ENCODE measurements at places on chromosomes 3 and 15.

DNA sequence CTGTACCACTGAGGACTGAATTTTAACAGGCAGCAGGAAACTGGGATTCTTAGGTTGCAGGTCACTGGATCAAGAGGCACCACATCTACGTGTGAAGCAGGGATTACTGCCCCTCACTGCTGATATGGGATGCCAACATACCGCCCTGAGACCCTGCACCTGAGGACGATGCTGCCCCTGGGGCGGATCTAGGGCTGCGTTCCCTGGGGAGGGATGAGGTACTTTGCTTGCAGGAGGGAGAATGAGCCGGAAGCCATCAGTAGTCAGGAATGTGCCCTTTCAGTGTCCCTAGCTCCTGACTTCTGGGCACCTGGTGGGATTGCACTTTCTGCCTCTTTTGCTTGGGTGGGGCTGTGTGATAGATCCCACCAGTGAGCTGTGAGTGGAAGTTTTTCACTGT is 122.8 kb downstream of the RPLP1 start:
- no peak for DNase-seq

- DNase-seq: no peak
Observed at GRCh38 chr3:29214009-29214658, 66.7 kb upstream of the RBMS3 start.

GRCh38 chr15:35547775-35548364 is 1.9 kb upstream of the DPH6 start:
- DNase-seq: no peak

- DNase-seq: no peak
Observed at GRCh38 chr3:42569593-42570142, 12.1 kb downstream of the SEC22C start.

- DNase-seq: no peak
Observed at GRCh38 chr15:83092309-83092976, 15.0 kb upstream of the TM6SF1 start.

DNA sequence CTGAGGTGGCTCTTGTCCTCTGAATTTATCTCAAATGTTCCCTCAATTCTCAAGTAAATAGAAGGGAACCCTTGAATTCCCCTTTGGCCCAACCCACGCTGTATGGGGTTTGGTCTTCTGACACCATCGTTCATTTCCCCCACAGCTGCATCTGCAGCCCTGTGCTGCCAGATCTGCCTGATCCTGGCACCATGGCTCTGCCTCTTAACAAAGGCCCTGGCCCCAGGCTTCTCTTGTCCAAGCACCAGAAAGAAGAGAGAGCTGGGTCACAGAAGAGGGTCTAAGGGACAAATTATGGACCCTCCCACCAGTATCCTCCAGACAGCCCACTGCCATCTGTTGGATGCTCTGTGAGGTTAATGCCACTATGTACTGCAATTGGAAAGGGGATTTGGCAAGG is 1.8 kb downstream of the MAP1A start:
- DNase-seq: no peak

DNA sequence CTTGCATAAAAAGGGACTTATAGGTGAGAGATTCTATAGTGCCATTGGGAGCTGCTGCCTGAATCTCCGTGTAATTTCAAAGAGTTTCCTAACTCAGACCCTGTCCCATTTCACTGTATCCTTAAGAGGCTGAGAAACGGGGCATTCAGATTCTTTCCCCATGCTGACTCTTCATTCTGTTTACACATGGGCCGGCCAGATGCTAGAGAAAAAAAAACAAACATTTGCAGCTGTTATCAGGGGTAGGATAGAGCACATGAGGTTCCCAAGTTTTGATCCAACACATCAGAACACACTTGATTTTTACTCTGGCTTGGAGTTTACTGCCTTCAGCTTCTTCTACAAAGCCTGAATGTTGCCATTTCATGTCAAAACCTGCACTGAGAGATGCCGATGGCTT is 215.9 kb upstream of the TPRG1 start:
- DNase-seq: no peak

- DNase-seq: peak; percentile 70
Observed at GRCh38 chr15:89129123-89129815, 41.0 kb downstream of the ABHD2 start.

DNA sequence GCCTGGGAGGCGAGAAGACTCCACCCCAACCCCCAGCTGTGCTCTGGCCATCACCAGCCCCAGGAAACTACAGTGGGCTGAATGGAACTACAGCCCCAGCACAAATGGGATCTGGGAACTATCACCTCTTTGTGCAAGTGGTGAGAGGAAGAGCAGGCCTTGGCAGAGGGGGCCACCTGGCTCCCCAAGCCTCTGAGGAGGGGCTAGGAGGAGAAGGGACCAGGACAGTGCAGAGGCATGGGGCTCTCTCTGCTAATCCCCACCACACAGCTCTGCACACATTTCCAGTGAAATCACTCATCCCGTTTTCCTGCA is 31.6 kb downstream of the KY start:
- no peak for DNase-seq

GRCh38 chr3:23253214-23253613 is 50.1 kb downstream of the UBE2E2 start:
- no peak for DNase-seq

DNA sequence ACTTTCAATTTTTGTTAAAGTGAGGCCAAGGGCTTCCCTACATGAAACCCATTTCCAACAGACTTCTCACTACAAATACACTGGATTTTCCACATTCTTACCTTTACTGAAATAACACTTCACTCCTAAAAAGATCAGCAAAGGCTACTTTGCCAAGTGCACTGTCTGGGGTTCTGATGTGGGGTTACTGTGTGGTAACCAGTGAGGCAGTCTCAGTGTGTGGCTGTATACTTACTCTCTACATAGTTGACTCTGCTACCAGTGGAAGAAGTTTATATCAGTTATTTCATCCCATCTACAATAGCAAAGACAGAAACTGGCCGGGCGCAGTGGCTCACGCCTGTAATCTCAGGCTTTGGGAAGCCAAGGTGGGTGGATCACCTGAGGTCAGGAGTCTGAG is 5.6 kb downstream of the WDR82 start:
- DNase-seq: no peak

- DNase-seq: no peak
Observed at GRCh38 chr3:14569474-14570000, 29.4 kb upstream of the GRIP2 start.

DNA sequence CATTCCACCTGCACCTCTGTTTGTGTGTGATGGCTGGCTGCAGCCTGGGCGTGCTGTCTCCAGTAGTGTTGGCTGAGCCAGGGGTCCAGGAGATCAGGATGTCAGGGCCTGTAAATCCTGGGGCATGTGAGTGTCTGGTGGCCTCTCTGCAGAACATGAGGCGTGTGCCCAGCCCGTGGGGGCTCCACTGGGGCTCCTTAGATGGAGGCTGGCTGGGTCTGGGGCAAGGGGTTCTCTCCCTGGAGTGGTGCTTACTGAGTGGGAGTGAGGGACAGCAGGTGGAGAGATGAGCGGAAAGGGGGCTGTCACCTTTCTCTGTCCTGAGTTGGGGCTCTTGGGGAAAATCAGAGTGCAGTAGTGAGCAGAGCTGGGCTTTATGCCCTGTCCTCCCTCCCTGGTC is 152.2 kb downstream of the CHDH start:
- no peak for DNase-seq

GRCh38 chr3:122362026-122362425 is 21.0 kb downstream of the MIX23 start:
- DNase-seq: no peak

DNA sequence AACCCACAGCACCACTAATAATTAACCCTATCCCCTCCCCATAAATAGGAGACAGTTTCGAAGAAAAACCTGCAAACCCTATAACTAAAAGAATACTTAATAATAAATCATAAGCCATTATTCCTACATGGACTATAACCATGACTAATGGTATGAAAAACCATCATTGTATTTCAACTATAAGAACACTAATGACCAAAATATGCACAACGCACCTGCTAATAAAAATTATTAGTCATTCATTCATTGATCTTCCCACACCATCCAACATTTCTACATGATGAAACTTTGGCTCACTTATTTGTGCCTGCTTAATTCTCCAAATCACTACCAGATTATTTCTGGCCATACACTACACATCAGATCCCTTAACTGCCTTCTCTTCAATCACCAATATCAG is 16.6 kb downstream of the AQP9 start:
- DNase-seq: no peak

DNA sequence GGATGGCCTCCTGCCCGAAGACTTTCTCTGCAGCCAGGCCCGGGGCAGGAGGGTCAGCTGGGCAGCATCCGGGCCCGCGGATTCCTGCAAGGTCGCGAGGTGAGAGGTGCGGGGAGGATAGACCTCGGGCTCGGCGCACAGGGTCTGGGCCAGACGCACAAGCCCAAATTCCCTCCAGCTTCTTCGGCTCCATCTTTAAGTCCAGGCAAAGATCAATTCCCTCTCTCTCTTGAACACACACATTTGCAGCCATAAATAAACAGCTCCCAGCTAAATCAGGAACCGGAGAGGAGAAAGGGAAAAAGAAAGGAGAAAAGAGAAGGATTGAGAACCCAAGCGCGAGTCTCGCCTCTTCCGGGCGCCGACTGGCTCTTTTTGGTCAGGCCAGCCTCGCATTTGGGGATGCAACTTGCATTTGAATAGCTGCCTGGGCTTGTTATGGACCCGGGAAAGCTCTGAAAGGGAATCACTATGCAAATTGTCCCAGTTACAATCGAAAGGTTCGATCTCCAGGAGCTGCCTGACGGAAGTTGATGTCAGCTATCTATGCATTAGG is 14.5 kb upstream of the ONECUT1 start:
- no peak for DNase-seq

- DNase-seq: no peak
Observed at GRCh38 chr15:75928680-75929608, 25.3 kb downstream of the FBXO22 start.

- no peak for DNase-seq
Observed at GRCh38 chr3:62479326-62479725, 106.0 kb upstream of the FEZF2 start.

DNA sequence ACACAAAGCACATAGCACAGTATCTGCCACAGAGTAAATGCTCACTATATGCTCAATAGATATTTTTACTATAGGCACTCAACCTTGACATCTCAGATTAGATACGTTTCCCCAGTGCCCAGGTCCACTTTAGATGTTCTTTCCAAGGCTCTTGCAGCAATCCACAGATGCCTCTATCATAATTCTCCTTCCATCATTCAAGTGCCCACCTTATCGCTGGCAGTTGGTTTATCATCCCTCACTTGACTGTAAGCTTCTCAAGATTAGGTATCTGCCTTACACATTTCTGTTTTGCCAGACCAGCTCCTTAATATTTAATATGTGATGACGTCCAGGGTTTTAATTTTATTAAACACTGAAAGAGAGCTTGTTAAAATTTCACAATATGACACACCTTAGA is 8.6 kb downstream of the NCEH1 start:
- DNase-seq: no peak

- DNase-seq: no peak
Observed at GRCh38 chr3:37086918-37087317, 87.5 kb downstream of the LRRFIP2 start.

GRCh38 chr3:122635789-122636188 is 44.9 kb upstream of the PARP14 start:
- no peak for DNase-seq

GRCh38 chr3:64824394-64824909 is 136.7 kb upstream of the ADAMTS9 start:
- DNase-seq: no peak

GRCh38 chr3:70726096-70726938 is 413.9 kb upstream of the MDFIC2 start:
- no peak for DNase-seq

- DNase-seq: no peak
Observed at GRCh38 chr15:63181648-63182047, 7.8 kb upstream of the RAB8B start.

DNA sequence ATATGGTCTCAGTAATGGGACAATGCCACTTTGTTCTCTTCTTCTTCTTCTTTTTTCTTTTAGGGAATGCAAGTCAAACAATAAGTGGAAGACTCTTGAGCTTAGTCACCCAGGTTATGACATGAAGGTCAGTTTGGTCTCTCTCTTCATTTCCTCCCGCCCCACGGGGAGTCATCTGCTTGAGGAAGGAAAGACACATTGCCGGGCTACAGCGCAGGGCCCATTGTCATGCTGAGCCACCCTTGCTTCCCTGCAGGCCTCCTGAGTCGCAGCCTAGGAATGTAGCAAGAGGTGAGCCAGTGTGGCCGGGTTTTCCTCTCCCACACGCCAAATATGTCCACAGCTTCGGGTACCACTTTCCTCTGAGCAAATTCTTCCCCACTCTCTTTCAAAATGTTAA is 47.6 kb downstream of the RAP2B start:
- no peak for DNase-seq

- no peak for DNase-seq
Observed at GRCh38 chr3:194961149-194961548, 275.5 kb downstream of the FAM43A start.

DNA sequence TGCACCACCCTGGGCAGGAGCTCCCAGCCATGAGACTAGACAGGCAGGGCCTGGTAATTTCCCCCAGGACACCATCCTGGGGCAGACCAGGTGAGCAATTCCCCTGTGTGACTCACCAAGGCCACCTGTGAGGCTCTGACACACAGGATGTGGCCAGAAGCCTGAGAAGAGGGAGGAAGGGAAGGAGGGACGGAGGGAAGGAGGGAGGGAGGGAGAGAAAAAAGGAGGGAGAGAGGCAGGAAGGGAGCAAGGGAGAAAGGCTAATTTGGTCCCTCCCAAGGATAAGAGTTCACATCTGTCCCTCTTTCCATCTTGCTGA is 25.9 kb downstream of the WNT7A start:
- no peak for DNase-seq

GRCh38 chr3:550471-550870 is 353.9 kb downstream of the CHL1 start:
- no peak for DNase-seq

- no peak for DNase-seq
Observed at GRCh38 chr3:53645754-53646153, 151.3 kb downstream of the CACNA1D start.

DNA sequence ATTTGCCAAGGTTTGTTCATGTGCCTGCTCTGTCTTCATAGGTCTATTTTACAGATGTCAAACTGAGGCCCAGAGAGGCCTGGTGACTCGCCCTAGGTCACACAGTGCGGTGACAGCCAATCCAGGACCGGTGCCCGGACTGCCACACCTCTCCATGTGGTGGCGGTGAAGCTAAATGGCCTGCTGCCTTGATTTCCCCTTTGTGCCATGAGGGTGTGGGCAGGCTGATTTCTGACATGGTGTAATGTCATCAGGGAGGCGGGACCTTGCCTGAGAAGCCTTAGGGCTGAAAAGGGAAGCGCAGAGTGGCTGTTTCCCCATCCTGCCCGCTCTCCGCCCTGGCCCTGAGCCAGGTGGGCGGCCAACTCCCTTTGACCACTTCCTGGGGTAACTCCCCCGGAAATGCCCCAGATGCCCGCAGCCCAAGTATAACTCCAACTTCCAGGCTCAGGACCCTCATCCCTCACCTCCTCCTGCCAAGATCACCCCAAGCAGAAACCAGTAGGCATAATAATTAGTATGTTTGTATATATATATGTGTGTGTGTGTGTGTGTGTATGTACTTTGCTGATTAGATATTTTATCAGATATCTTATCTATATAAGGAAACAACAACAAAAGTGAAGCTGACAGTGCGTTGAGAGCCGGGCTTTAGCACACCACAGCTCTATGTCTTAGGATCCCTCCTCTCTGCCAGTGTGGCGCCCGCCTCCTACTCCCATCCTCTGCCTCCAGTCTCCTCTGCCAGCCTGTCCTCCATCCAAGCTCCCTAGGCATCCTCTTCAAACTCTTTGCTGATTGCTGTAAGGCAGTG is 63.9 kb downstream of the IQSEC1 start:
- DNase-seq: peak; percentile 42
